Placental pericyte (primary cell): ENCODE measurements at places on chromosomes 1 and 21. TPM values are rescaled to one million over a fixed set of nuclear protein-coding genes. Genes with fewer than 3 reads are reported as not detected.

The CLEC20A gene
- total RNA-seq = not detected in 2 replicates

The TUFT1 gene
- total RNA-seq = 14.7 and 21.7 TPM in 2 replicates

The HAPLN2 gene
- not detected in 2 replicates for total RNA-seq

The DCLRE1B gene
- 1.3 and 13.3 TPM in 2 replicates for total RNA-seq

The CLDN8 gene
- not detected in 2 replicates for total RNA-seq

The NRAS gene
- 58.9 and 125 TPM in 2 replicates for total RNA-seq

The ACTL8 gene
- total RNA-seq = not detected in 2 replicates

The LCE6A gene
- not detected in 2 replicates for total RNA-seq

The MAD2L2 gene
- 33.0 and 46.1 TPM in 2 replicates for total RNA-seq

The WNT2B gene
- 0.86 and 1.5 TPM in 2 replicates for total RNA-seq

The TEKT2 gene
- not detected in 2 replicates for total RNA-seq

The NR1I3 gene
- total RNA-seq = not detected in 2 replicates

The SPATA45 gene
- not detected in 2 replicates for total RNA-seq

The KRTAP11-1 gene
- total RNA-seq = not detected in 2 replicates

The PEAR1 gene
- 10.1 and 16.2 TPM in 2 replicates for total RNA-seq

The S100A1 gene
- total RNA-seq = 0.14 and 0.44 TPM in 2 replicates

The TFF2 gene
- not detected in 2 replicates for total RNA-seq

The C4BPA gene
- total RNA-seq = not detected in 2 replicates

The GSTM2 gene
- 7.6 and 16.0 TPM in 2 replicates for total RNA-seq

The SPATA21 gene
- total RNA-seq = not detected in 2 replicates

The LRRC71 gene
- total RNA-seq = 0.14 TPM in 1 of 2 replicates, not detected in the other

The TMEM50B gene
- total RNA-seq = 26.2 and 89.1 TPM in 2 replicates

The CCDC30 gene
- 0.43 and 0.66 TPM in 2 replicates for total RNA-seq

The OR2L5 gene
- total RNA-seq = not detected in 2 replicates

The CHRNB2 gene
- total RNA-seq = under 0.01 TPM in 1 of 2 replicates, not detected in the other

The DCST1 gene
- not detected in 2 replicates for total RNA-seq
